ENCODE measurements at places on chromosomes 4 and X.
A peak's percentile ranks its signal among the peaks of the same experiment; 100 is the strongest.

DNA sequence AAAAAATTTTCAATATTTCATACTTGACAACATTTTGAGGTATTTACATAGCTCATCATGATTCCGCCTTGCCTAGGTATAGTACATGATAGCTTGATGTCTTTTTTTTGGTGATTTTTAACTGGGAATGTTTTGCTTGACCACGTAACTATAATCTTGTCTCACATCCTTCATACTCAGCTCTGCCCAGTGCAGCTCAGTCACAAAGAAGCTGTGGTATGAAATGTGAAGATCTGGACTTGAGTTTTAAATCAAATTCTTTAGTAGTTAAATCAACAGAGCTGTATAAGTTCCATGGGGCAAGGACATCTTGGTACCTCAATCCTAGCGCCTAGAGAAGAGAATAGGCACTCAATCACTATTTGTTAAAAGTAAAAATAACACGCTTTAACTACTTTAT lies 276.3 kb upstream of the DKK2 start:
- no peak for DNase-seq

GRCh38 chr4:112099701-112100297 lies 45.5 kb upstream of the FAM241A start:
- DNase-seq = peak; percentile 83

DNA sequence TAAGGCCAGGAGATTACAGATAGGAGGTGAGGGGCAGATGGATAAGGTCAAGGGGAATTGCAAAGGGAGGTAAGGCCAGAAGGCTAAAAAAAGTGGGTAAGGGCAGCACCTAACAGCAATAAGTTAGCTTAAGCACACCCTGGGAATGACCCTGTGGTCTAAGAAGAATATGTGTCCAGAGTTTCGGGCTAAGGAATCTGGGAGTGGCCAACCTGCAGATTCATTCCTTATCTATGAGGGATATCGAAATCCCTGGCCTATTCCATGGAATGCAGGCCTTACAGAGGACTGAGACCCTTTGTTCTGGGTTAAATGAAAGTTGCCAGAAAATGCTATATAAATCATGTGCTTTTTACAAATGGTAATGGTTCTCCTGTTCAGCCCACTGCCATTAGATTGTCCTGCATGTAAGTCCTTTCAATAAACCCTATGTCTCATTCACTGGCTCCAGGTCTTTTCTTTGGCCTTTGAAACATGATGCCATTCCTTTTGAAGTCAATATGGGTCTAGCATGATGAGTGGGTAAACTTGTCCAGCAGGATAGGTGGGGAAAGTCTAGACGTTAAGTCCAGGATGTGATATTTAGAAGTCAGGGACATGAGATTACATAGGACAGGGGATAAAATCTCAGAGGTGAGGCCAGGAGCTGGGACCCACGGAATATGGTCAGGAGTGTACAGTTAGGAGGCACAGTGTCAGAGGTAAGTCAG lies 226.2 kb downstream of the TACR3 start:
- no peak for DNase-seq

DNA sequence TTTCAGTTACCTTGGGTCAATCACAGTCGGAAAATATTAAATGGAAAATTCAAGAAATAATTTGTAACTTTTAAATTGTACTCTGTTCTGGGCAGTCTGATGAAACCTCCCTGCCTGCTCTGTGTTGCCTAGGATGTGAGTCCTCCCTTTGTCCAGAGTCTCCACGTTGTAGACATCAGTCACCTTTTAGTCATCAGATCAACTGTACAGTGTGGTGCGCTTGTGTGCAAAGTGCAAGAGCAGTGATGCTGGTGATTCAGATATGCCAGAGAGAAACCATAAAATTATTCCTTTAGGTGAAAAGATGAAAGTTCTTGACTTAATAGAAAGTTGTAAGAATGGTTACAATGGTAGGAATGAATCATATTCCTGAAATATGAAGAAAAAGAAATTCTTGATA lies 1.4 kb downstream of the SPATA4 start:
- DNase-seq = no peak

DNA sequence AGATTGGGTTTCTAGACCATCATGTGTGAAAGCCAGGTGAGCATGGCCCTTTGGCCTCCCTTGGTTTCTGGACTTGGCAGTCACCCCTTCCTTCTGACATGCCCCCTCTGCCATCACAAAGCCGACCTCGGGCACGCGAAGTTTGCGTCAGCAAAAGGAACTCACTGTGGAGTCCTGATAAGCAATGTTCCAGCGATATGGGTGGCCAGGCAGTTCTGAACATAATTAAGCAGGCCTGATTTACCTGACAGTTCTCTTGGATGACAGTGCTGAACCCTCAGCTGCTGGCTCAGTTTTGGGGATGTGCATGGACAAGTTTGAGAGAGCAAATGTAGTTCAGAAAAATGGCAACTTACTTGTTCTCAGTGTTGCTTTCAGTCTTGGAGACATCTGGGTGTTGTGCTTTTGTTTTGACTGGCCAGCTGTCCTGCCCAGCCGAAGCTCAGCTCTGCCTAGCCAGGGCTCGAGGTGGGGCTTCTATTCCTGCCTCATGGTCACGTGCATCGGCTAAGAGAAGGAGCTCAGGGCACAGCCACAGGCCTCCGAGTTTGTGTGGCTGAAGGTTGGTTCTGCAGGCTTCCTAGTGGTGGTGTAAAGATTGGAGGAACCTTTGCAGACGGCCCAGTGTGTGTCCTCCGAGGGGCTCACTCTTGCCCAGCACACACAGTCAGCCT lies 78.3 kb downstream of the CLDN34 start:
- no peak for DNase-seq

GRCh38 chr4:156948738-156949137 lies 22.9 kb downstream of the PDGFC start:
- DNase-seq = no peak

GRCh38 chrX:150227873-150228410 lies 135.2 kb upstream of the MAMLD1 start:
- no peak for DNase-seq

- no peak for DNase-seq
Observed at GRCh38 chr4:176939445-176939844, 146.7 kb upstream of the VEGFC start.

- no peak for DNase-seq
Observed at GRCh38 chr4:60724623-60725022, 475.5 kb upstream of the ADGRL3 start.

GRCh38 chr4:146368209-146368608 lies 153.5 kb downstream of the SLC10A7 start:
- DNase-seq = peak; percentile 25

GRCh38 chr4:14343961-14344360 lies 658.3 kb upstream of the CPEB2 start:
- DNase-seq = no peak

GRCh38 chrX:39452401-39452800 lies 645.4 kb downstream of the BCOR start:
- no peak for DNase-seq

- DNase-seq = no peak
Observed at GRCh38 chrX:55163171-55163570, 57.0 kb upstream of the PAGE5 start.

- no peak for DNase-seq
Observed at GRCh38 chrX:50075630-50076339, 125.0 kb downstream of the AKAP4 start.

- no peak for DNase-seq
Observed at GRCh38 chrX:716136-716535, 85.5 kb downstream of the SHOX start.

DNA sequence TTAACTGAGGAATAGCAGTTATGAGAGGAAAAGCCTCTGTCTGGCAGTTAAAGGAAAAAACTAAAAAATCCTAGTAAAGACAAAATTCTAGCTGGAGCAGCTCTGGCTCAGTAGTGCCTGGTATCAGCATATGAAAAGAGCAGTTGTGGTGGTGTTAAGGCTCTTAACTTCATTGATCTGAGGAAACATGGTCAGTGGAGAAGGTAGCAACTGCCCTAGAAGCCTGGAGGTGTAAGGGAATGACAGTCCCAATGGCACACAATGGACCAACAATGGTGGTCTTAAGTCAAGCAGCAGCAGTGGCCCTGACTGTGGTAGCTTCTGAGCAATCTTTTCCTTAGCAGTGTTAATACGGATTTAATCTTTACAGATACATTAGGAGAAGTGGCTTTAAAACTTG lies 189.6 kb upstream of the POF1B start:
- DNase-seq = peak; percentile 5

GRCh38 chr4:6682862-6683590 lies 10.7 kb upstream of the S100P start:
- no peak for DNase-seq

DNA sequence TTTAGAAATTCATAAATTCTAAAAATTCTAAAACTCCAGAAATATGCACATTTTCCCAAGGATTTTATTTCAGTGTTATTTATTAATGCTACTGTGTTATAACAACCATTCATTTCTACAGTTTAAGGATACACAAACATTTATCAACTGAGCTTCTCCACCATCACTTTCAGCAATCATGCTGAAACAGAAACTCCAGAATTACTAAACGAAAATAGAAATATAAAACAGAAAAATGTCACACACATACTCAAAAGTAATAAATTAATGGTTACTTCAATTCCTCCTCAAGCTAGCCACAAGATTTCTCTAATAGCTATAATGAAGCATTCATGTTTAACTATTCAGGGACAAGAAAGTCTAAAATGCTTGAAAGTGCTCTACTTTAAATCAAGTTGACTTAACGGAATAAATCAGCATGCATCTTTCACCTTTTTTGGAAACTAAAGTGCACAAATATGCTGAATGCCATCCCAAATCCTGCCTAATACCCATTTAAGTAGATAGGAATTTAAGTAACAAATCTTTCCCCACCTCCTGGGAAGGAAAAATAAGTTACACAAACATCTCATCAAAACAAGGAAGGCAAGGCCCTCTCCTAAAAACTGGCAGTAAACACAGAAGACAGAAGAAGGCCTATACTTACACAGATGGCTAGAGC lies 563 bp downstream of the FAM13A start:
- no peak for DNase-seq

- no peak for DNase-seq
Observed at GRCh38 chrX:27438937-27439336, 24.2 kb downstream of the PPP4R3C start.

DNA sequence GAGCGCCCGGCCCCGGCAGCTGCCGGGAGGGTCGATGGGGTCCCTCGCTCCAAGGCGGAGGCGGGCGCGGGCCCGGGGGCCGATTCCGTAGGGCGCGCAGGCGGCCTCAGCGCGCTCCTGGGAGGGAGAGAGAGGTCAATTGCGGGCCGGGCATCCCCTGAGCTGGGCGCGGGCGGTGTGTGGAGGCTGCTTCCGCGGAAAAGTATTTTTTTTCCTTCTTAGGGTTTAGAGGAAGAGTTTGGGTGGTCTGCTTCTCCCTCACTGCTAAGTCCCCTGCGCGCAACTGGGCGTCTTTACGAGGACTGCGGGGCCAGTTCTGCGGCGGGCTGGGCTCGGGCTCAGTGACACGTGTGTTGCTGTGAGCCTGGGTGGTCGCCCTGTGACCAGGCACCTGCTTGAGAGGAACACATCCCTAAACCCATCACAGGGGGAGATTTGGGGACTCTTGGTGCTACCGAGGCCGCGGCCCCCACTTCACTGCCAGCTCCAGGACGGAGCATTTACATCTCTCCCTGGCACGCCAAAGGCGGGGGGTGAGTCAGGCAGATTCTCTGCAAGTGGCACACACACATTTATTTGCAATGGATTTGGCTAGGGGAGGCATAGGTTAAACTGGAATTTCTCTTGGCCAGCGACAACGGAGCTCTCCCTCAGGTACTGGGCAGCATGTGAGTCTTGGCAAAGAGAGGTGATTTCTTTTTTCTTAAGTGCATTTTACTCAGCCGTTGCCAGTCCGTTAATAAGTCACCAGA lies 151.2 kb upstream of the SLC4A4 start:
- DNase-seq = peak; percentile 37

GRCh38 chr4:157854819-157855218 lies 318.0 kb downstream of the GASK1B start:
- DNase-seq = no peak
